ENCODE measurements at places on chromosomes 1 and 21.

DNA sequence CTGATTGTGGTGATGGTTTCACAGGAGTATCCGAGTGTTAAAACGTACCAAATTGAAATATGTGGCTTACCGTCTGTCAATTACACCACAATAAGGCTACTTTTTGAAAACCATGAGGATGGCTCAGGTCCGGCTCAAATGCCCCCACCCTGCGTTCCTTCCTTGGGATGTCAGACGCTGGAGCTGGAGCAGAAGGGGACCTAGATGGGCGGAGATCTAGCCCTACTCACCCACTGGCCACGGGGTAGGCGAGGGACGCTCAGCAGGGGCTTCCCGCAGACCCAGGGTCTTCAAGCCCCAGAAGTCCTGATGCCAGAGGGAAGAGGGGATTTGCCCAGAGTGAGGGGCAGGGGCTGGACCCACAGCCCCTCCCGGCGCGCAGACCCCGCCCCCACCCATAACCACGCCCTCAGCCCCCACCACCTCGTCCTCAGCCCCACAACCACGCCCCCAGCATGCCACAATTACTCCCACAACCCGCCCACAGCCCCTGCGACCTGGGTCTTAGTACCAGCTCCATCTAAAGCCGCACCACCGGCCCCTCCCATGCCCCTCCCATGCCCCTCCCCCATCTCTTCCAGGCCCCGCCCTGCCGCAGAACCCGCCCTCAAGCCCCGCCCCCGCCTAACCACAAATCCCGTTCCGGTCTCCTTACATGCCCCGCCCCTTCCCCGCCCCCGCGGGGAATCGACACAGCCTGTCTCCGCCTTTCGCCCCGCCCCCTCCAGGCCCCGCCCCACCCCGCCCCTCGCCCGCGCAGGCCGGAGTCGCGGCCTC is at the start of gene LRRC3:
Gene LRRC3, plus strand, starts transcription at position 764 of the 777 bp plus-strand sequence. CDS start 1,135 bp downstream, outside the sequence.
- DNase-seq: peak; percentile 72

- no peak for DNase-seq
Measured at GRCh38 chr1:172832006-172832725, 173.3 kb downstream of the FASLG start.

- DNase-seq: no peak
Measured at GRCh38 chr1:168917796-168918195, 188.7 kb upstream of the ATP1B1 start.

- DNase-seq: no peak
Measured at GRCh38 chr21:14592296-14593000, 46.3 kb upstream of the SAMSN1 start.

DNA sequence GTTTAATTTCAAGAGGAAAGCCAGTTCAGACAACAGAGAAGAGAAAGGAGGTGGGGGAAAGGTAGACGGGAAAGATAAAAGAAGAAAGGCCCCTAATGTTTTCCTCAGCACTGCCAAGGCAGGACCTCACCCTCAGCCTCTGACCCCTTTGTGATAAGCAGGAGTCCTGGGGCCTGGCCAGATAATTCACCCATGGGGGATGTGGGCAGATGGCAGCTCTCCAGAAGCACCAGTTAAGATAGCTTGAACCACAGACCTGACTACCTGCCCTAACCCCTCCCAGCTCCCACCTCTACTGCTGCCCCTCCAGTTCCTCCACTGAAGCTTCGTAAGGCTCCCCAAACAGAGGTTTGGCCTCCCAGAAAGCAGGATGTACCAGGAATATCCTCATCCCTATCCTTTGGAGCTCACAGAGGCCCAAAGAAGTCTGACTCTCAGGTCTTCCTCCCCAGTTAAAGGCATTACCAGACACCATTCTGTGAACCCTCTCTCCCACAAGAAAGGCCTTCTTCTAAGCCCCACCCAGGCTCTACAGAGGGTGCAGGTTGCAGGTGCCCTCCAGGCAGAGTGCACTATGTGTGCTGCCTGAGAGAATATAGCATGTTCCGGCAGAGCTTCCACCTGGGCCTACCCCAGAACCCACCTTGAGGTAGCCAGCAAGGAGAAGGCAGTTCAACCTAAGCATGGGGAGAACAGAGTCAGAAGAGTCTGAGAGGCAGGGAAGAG is 9.2 kb upstream of the SNAPIN start:
- DNase-seq: no peak

DNA sequence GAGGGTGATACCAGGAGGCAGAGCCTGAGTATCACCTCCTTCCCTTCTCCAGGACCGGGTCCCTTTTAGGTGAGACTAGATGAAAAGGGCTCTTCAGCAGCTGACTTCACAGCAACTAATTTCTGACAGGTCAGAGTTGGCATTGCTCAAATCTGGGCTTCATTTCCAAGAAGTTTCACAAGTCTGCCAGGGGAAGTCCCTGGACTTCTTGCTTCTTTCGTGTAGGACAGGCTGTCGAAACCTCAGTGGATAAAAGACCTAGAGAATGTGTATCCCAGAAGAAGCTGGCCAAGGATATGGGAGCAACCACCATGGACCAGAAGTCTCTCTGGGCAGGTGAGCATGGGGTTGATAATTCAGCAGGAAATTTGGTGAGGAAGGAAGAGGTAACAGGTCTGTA is at the start of gene CHI3L2:
Gene CHI3L2, plus strand, starts transcription at position 280 of the 400 bp plus-strand sequence. Its CDS starts 17 bp downstream, at position 297.
- no peak for DNase-seq

- DNase-seq: no peak
Measured at GRCh38 chr1:3942416-3943122, 42.5 kb upstream of the C1orf174 start.

- DNase-seq: no peak
Measured at GRCh38 chr1:196960854-196961253, 16.5 kb upstream of the CFHR5 start.

GRCh38 chr1:8182034-8182761 is 135.7 kb upstream of the SLC45A1 start:
- peak; percentile 42 for DNase-seq

DNA sequence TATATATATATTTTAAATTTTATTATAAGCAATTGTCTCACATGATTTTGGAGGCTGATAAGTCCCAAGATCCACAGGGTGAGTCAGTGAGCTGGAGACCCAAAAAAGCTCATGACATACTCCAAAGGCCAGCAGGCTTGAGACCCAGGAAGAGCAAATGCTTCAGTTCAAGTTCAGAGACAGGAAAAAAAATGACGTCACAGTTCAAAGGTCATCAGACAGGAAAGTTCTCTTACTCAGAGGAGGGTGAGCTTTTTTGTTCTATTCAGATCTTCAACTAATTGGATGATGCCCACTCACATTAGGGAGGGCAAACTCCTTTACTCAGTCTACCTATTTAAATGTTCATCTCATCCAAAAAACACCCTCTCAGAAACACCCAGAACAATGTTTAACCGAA is 18.2 kb downstream of the RXRG start:
- no peak for DNase-seq

DNA sequence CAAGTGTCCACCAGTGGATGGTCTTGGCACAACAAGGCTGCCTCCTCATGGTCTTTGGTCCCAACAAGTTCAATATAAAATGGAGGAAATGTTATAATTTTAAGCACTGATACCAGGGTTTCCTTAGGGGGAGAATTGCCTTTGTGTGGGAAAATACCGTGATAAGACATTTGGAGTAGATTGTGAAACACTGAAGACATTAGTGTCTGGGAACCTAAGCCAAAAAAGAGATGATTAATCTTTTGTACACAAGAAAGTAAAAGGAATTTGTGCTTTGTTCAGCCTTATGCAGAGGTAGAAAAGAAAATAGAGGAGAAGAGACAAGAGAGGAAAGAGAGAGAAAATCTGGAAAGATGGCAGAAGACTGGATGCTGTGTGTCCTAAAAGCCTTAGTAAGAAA is 36.1 kb downstream of the ST6GALNAC3 start:
- no peak for DNase-seq

DNA sequence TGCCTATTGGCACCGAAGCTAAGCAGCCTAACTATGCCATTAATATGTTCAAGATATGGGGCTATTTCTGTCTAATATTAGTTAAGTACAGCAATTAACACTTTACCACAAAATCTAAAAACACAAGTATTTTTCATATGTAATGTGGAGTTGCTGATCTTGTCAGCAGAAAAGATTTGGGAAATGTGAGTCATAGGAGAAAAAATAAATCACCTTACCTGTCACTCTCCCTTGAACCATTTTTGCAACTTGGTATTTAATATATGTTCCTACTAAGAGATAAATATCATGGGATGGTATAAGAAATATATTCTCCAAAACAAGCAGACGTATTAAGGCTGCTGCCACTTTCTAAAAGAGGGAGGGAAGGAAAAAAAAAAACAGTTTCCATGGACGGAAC is 17.0 kb downstream of the NUP210L start:
- DNase-seq: no peak

DNA sequence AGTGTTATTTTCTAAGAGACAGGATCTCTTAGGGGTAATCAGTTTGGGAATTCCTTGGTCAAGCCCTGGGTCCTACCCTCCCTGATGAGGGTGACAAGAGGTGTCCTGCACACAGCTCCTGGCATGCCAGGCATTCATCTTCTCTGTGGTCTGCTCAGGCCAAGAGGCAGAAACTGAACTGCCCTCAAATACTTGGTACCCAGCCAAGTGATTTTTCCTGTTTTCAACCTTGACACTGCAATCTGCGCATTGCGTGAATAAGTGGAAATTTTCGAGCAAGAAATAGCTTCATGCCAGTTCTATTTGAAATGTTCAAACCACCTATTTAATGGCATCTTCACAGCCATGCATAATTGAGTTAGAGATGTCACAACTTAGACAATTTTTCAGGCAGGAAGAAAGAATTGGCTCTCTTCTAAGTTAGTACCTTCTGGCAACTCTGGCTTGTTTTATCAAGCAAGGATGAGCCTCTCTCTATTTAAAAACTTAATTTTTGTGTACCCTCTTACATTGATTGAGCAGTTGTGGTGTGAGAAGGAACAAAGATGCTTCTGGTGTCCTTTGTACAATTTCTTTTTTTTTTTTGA is 27.0 kb downstream of the DNM3 start:
- no peak for DNase-seq

DNA sequence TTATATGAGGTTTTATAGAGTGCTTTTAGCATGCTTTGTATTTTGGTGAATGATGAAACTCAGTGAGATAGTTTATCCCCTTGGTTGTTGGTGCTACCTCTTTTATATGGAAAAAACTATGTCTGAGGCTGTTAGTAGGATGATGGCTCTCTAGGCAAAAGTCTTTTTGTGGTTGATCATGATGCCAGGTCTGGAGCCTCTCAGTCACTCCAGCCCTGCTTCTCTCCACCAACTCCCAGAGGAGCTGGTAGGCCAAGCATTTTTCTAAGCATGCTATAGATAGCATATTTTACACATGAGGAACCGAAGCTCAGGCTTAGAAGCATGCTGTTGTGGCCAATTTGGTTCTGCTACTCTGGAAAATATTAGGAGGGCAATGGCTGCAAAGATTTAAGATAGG is 82.2 kb downstream of the FMN2 start:
- DNase-seq: no peak

GRCh38 chr1:228920831-228921230 is 185.6 kb downstream of the RHOU start:
- no peak for DNase-seq

- DNase-seq: no peak
Measured at GRCh38 chr1:72357411-72357810, 75.1 kb upstream of the NEGR1 start.

GRCh38 chr1:46301406-46301807 is 2.0 kb downstream of the LRRC41 start:
- DNase-seq: no peak

- DNase-seq: no peak
Measured at GRCh38 chr1:198700396-198700795, 61.6 kb downstream of the PTPRC start.

DNA sequence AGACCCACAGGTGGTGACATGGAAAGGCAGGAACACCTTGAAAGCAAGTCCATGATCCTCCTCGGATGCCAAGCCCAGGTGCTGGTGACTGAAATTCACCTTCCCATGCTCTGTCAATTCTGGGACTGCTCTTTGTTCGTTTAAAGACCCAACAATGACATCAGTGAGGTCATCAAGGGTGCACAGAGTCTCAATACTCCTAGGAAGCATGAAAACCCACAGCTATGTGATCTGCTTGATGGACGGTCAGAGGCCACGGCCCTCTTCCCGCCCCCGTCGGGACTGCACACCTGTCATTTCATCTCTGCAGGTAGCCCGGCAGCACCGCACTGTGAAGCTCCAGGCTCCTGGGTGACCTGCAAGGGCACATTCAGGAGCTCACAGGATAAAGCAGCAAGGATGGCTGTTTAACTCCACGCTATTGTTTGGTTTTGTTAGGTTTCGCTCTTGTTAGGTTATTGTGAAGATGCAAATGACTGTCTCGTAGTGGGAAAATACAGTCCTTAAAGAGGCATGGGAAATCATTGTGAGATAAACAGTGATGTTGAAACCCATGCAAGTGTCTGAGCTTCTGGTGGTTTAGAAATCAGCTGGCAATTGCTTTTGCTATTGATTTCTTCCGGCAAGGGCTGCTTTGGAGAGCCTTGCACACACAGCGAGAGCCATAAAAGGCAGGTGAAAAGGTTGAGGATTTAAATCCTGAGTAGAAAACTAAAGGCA is 124.8 kb upstream of the AJAP1 start:
- no peak for DNase-seq
